RWPE2 (cell line): ENCODE measurements at places on chromosomes 3 and 15.

- no peaks in the 10 kb centered on the region for H3K36me3 ChIP-seq
- no peak overlapping the region for H3K27ac ChIP-seq
- DNase-seq = peak; percentile 32
- no peak overlapping the region for H3K4me3 ChIP-seq
- H3K27me3 ChIP-seq = no peaks in the 10 kb centered on the region
- H3K4me1 ChIP-seq = no peaks in the 10 kb centered on the region
These were observed 42.6 kb downstream of the HCN4 start for GRCh38 chr15:73326157-73326556.

- H3K4me1 ChIP-seq = no peaks in the 10 kb centered on the region
- H3K27ac ChIP-seq = no peak overlapping the region
- H3K4me3 ChIP-seq = peak overlapping the region; percentile 39
- H3K27me3 ChIP-seq = no peaks in the 10 kb centered on the region
These were observed 277 bp downstream of the FMN1 start for GRCh38 chr15:33194237-33194636.

GRCh38 chr15:85691350-85692240, 103.1 kb downstream of the KLHL25 start:
- no peak overlapping the region for H3K4me3 ChIP-seq
- H3K27ac ChIP-seq = no peak overlapping the region
- H3K27me3 ChIP-seq = no peaks in the 10 kb centered on the region
- DNase-seq = no peak

- DNase-seq = no peak
- H3K27ac ChIP-seq = no peak overlapping the region
- H3K27me3 ChIP-seq = peaks cover 47% of the 10 kb centered on the region
- H3K4me3 ChIP-seq = no peak overlapping the region
- H3K36me3 ChIP-seq = no peaks in the 10 kb centered on the region
These were observed 1.1 kb downstream of the LSAMP start for GRCh38 chr3:116444115-116444747.

GRCh38 chr3:5426094-5426883, 238.8 kb downstream of the EDEM1 start:
- no peaks in the 10 kb centered on the region for H3K36me3 ChIP-seq
- H3K27ac ChIP-seq = no peak overlapping the region
- no peaks in the 10 kb centered on the region for H3K27me3 ChIP-seq

GRCh38 chr3:185365291-185366073, 2.5 kb downstream of the MAP3K13 start:
- peaks cover 30% of the 10 kb centered on the region for H3K4me1 ChIP-seq
- H3K36me3 ChIP-seq = no peaks in the 10 kb centered on the region
- DNase-seq = no peak
- H3K27ac ChIP-seq = no peak overlapping the region
- no peaks in the 10 kb centered on the region for H3K27me3 ChIP-seq

DNA sequence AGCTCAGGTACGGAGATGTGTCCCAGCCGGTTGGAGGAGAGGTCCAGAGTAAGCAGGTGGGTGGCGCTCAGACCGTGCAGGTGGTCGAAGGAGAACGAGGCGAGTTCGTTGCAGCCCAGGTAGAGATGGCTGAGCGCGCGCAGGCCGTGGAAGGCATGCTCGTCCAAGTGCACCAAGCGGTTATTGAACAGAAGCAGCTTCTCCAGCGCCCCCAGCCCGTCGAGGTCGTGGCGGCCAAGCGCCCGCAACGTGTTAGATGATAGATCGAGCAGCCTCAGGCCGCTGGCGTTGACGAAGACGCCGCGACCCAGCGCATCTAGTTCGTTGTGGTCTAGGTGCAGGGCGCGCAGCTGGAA, 648 bp downstream of the AMIGO3 start:
- no peak overlapping the region for H3K27ac ChIP-seq
- H3K4me1 ChIP-seq = no peaks in the 10 kb centered on the region

- H3K36me3 ChIP-seq = no peaks in the 10 kb centered on the region
- DNase-seq = no peak
- H3K27ac ChIP-seq = no peak overlapping the region
- no peaks in the 10 kb centered on the region for H3K27me3 ChIP-seq
These were observed 61.1 kb downstream of the GRIP2 start for GRCh38 chr3:14478956-14479550.

GRCh38 chr3:89845053-89845452, 737.6 kb downstream of the EPHA3 start:
- H3K4me1 ChIP-seq = no peaks in the 10 kb centered on the region
- H3K36me3 ChIP-seq = no peaks in the 10 kb centered on the region
- H3K27me3 ChIP-seq = no peaks in the 10 kb centered on the region
- H3K27ac ChIP-seq = no peak overlapping the region
